ENCODE measurements at places on chromosomes 2 and 18. TPM values are rescaled to one million over a fixed set of nuclear protein-coding genes. Genes with fewer than 3 reads are reported as not detected.

DNA sequence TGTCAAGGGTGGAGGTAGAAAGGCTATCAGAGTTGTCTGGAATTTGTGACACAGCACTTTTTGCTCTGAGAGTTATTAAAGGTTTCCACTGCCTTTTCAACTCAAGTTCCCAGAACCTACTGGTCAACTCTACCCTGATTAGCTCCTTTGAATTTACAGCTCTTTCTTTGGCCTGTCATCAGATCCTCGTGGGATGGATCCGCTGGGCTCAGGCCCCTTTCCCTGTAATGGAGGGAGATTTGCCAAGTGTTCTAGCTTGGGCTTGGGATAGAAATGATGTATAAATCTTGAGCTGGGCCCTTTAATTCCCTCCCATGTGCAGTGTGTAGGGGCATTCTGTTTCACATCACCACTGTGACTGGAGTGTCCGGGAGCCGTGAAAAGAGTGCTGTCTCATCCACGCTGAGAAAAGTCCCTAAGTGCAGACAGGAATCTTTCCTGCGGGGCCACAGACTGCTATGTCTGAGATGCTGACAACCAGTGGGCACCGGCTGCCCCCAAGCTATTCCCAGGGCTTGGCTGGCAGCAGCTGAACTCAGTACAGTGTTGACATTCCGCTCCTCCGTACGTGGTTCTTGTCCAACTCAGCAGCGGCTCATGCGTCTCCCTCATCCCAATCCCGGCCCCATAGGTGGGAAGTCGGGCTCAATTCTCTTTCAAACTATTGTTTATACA lies 46.9 kb upstream of the ARHGAP28 start:
- no peak for DNase-seq

GRCh38 chr2:65379721-65380171 lies 52.7 kb downstream of the SPRED2 start:
- no peak for DNase-seq

DNA sequence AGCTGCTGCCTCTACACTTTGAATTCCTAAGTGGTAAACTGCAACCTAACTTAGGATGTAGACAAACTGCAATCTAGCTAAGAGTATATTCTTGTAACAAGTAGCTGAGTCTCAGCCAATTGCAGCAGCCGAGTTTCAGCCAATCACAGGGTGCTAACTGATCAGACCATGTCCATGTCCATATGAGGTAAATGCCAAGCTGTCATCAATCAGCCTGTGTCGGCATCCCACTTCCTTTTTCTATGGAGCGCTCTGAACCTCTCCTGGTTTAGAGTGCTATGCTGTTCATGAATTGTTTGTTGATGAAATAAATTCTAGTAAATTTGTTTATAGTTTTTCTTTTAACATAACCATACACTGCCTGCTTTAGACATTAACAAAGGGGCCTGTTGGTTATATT lies 408.8 kb downstream of the NBAS start:
- no peak for DNase-seq

- DNase-seq = no peak
Observed at GRCh38 chr2:40020997-40021396, 241.9 kb upstream of the THUMPD2 start.

DNA sequence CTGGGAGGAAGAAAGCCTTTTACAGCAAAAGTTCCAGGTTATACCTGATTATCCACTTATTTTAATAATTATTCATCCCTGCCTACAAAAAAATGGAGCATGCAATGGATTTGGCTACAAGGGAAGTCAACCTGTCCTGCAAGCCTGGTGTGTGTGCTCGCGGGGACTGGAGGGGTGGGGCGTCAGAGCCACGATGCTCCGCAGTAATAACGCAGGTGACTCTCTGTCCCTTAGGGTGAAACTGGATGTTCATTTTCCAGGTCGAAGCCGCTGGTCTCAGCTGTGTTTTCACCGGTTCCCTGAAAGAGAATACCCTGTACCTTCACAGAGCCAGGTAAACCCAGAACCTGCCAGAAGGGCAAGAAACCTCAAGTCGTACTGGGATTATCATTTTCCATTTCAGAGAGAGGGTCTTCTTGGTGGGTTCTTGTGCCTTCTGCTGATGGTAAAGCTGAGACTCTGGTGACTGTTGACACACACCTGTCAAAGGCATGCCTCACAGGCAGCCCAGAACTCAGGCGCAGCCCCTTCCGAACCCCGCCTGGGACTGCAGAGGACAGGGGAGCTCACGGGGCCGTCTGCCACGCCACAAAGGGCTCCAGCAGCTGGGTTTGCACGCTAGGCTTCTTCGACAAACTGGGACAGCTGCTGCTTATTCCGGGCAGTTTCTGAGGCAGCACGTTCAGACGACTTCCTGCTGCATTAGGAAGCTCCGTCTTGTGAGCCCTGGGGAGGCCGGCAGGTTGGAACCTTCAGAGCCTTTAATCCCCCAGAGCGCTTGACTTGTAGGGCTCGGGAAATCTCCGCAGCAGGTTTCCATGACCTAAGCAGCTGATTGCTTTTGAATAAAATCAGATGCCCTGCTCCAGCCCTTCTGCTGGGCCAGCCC lies 58.6 kb downstream of the KCNG2 start:
- DNase-seq = peak; percentile 50

DNA sequence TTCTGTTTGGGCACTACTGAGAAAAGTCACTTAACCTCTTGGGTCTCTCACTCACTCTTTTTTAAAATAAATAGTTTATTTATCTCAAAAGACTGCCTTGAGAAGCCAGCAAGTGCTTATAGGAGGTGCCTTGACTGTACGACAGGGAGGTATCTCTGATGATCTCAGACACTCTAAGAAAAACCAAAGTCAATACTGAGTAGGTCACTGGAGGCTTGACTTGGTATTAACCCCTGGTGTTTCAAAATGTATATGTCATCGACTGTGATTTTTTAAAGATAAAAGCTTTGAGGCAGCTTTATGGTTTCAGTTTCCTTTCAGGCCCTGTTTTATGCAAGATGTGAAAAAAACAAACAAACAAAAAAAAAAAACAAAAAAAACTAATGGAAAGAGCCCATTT lies 33.7 kb downstream of the MREG start:
- no peak for DNase-seq

DNA sequence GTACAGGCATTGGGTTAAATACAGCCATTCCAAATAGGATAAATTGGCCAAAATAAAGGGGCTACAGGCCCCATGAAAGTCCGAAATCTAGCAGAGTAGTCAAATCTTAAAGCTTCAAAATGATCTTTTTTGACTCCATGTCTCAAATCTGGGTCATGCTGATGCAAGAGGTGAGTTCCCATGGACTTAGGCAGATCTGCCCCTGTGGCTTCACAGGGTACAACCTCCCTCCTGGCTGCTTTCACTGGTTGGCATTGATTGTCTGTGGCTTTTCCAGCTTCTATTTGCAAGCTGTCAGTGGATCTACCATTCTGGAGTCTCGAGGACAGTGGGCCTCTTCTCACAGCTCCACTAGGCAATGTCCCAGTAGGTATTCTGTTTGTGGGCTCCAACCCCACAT lies 56.1 kb downstream of the CCDC141 start:
- no peak for DNase-seq

- DNase-seq = no peak
Observed at GRCh38 chr2:188024811-188025210, 266.9 kb upstream of the GULP1 start.

DNA sequence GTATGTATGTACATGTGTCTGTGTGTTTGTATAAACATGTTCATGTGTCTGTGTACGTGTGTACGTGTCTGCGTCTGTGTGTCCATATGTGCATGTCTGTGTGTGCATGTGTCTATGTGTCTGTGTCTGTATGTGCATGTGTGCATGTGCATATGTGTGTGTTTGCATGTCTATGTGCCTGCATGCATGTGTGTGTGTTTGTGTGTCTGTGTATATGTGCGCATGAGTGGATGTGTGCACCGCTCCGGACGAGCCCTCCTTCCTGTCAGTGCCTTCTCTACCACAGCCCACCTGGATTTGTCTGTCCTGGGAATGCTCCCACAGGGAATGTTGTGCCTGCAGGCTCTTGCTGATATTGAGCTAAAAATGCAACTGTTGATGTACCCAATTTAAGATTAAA lies 113.3 kb upstream of the EPC2 start:
- DNase-seq = no peak

DNA sequence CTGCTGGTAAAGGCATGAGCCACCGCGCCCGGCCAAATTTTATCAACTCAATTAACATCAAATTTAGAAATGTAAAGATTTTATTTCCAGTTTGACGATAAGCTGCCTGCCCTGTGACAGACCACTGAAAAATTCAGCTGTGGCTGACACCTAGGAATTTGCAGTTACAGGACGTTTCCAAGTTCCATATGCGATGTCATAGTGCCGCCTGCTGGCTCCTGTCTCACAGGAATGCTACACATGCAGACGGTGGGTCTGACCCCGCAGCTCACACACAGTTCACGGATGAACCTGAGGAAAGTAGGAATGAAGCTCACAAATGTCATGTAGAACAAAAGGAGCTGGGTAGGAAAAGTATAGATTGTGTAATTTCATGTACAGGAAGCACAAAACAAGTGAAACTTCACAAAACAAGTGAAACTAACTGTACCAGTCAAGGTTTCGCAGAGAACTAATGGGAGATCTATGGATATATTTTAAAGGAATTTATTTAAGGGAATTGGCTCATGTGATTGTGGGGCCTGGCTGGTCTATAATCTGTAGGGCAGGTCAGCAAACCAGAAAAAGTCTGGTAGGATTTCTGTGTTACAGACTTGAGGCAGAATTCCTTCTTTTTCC lies 13.2 kb upstream of the SEH1L start:
- peak; percentile 83 for DNase-seq

DNA sequence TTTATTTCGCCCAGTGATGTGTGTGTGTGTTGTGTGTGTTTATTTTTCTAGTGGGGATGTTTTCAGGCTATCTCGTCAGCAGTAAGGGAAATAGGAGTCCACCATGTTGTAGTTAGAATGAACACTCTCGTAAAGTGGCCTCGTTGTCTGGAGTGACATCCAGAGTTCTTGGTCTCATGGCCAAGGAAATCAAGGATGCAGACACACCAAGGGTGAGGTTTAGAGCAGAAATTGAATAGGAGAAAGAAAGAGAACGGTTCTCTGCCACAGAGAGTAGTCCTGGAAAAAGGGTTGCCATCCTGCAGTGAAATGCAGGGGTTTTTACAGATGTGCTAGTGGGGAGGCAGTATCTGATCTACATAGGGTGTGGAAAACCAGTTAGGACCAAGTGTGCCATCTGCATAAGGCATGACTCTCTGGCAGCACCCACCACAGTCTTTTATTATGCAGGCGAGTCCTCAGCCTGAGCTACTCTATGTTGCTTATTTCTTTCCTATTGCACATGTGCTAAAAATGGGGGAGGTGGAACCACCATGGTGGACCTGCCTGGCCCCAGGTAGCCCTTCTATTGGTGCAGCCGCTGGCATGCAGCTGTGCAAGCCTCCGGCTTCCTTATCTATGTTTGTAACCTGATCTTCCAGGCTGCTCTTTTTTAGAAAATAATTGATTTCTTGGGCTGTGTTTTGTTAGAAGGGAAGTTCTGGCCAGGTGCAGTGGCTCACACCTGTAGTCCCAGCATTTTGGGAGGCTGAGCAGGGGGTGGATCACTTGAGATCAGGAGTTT lies 23.2 kb downstream of the RALB start:
- no peak for DNase-seq

DNA sequence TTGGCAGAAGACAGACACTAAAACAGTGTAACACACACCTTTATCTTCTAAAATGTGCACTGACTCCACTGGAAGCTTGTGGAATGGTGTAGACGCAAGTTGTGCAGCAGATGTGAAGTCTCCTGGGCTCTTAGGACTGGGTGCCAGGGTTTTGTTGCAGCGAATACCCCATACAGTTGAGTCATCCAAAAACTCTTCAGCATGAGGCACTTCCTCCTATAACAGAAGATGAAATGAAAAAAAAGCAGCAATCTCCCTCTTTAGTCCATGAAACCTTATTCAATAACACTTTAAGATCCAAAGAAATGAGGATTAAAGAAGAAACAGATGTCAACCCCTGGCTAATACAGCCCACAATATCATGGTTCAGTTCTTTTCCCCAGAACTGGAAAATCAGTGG lies 22.2 kb downstream of the BUB1 start:
- no peak for DNase-seq

DNA sequence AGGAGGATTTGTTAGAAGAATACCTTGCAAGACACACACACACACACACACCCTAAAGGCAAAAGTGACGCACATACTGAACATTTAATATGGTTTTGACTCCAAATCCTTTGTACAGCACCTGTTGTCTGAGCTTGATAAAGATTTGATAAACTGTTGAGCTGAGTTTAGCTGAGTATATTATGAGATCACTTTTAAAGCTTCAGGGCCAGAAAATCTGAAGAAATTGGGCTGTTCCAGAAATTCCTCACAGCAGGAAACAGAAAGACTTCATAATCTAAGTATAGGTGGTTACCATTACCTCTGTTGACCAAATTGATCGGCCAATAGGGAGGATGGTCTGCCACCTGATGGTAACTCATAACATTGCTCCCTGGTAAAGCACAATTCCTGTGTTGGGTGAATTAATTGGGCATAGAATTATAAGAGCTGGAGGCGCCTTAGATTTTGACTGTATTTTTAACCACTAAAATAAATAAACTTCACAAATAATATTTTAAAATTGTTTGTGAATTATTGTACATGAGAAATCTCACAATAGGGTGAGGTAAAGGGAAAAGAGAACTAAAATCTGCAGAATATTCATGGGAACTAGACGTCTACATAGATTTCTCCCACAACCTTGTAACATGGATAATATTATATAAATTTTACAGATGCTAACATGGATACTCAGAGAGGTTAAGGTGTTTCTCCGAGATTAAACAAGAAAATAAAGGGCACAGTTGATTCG lies 21.8 kb upstream of the RPIA start:
- DNase-seq = peak; percentile 72

DNA sequence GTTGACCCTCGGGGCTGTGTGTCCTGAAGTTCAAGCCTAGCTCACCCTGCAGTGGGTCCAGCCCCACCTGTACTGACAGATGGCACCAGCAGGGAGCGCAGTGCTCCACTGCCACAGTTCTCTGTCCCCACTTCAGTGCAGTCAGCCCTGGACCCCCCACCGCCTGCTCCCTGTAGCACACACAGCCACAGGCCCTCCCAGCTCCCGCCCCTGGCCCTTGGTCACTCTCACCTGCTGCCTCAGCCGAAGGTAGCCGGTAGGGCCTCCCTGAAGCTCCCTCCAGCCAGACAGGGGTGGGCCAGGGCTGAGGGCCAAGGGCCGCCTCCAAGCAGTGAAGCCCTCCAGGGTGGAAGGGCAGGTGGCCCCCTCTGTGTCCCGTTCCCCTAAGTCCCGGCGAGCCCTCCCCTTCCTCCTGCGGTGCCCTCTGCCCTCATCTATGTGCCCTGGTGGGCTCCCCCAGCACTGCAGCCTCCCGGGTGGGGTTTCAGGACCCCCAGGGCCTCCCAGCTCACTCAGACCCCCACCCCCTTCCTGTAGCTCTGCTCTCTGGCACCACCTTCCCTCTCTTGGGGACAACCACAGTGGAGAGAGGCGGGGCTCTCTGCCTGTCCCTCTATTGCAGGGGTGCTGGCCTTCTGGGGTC lies 10.8 kb upstream of the ALPP start:
- DNase-seq = no peak

The RNU2-63P gene
- 8.9 TPM for total RNA-seq

The CTLA4 gene
- 1.1 TPM for total RNA-seq

The TXNDC2 gene
- total RNA-seq = 0.73 TPM

The LOXHD1 gene
- total RNA-seq = not detected

The ESCO1 gene
- total RNA-seq = 31.2 TPM
